ENCODE measurements at places on chromosomes 11 and 22.

DNA sequence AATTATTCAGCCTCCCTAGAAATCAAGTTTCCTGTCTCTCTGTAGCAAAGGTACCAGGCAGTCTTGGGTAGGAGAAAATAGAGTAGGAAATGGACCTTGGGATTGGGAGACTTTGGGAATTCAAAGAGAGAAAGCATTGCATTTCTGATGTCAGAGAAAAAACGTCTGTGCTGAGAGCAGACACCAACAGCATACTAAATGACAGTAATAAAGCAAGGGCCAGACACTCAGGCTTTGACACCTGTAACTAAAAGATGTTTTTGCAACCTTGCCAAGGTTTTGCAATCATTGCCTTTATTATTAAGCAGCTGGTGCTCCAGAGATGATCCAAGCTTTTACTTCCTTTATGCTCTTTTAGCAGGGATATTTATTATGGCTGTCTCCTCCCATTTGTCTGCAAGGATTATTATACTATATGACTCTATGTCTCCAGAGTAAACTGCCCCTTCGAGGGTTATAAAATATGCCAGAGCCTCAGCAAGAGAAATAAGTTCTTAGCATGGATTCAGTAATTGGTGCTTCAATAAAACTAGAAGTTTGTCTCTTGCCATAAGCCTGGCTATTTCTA, 85.2 kb upstream of the GRAMD1B start:
- DNase-seq: no peak

GRCh38 chr11:61569701-61570100, 11.2 kb downstream of the SYT7 start:
- DNase-seq: no peak

DNA sequence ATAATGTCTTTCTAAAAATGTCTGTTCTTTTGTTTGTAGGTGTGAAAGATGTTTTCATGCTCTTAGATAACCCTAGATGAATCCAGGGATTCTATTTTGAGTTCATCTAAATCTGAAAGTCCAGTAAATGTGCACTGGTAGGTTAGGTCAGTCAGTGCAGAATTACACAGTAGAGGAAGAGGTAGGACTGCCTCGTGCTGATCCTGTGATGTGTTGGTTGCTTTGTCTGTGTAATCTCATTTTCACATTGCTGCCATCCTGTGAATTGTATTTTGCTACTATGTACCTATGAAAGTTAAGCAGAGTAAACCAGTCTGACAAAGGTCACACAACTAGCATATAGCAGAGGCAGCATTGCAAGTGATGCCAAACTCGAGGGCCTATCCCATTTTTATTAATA, 36.5 kb downstream of the ATXN10 start:
- DNase-seq: no peak

DNA sequence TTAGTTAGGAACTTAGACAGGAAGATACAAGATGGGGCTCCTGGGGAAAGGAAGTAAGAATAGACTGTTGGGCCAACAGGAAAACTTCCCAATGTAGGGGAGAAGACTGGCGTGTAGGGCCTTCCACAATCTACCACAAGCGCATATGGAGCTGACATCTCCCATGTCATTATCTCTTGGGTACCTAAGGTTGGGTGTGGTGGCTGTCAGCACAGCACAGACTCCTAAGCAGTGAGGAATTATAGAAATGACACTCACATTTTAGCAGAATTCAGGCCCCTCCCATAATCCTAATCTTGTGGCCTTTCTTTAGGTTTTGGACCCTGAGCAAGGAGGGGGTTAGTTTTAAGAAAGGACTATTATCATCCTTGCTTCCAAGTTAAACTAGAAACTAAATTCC, 11.6 kb downstream of the TRIM21 start:
- no peak for DNase-seq

DNA sequence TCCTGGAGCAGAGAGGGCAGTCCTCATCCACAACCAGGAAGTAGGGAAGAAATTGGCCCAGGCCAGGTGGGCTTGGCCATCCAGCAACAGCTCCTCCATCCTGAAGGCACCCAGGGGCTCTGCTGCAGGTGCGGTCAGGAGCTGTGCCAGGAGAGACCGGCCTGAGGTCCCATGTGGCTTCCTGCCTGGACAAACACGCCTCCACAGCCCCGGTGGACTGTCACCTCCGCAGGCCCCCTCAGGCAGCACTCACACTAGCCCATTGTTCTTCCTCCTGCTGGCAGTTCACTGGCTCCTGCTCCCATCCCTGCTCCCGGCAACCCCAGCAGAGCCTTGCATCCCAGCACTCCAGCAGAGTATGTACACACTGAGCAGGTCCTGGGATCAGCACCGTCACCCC, 16.0 kb upstream of the POU2AF1 start:
- no peak for DNase-seq

- DNase-seq: no peak
These were observed 10.4 kb upstream of the FXYD2 start for GRCh38 chr11:117834838-117835443.

DNA sequence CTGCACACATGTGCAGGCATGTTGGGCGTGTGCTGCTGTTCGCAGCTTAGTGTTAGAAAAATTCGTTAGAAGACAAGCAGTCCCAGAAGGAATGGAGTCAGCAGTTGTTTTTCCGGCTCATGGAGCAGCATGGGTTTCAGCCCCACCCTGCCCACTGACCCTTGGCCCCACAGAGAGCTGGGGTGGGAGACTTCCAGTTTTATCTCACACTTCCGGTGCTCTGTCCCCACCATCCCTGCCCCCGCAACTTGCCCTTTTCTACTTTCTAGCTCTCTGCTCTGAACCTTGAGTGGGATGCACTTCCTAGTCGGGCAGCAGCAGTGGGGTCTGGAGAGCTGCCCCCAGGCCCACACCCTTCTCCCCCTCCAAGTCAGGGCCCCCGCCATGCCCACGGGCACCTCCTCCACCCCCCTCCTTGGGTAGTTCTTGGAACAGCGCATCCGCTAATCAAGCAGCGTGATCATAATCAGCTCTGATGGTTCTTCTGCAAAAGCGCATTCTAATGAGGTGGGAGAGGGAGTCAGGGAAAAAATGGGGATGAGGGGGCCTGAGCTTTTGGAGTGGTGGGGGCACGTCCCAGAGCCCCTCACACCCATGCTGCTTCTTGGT, 184.4 kb downstream of the CEP164 start:
- no peak for DNase-seq

DNA sequence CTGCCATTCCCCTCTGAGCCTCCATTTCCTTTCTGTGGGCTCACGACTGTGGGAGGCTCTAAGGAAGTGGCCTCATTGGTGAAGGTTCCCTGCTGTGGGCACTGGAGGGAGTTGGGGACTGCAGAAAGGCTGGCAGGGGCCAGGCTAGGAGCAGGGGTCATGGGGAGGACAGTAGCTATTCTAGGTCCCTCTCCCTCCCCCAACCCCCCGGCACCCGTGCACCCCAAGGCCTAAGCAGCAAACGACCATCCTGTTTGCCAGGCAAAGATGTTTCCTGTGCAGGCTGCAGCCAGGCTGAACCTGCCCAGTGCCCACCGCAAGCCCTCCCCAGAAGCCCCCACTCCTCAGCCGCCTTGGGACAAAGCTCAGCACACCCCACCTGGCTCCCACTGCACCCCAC, 189.4 kb downstream of the MN1 start:
- DNase-seq: no peak

DNA sequence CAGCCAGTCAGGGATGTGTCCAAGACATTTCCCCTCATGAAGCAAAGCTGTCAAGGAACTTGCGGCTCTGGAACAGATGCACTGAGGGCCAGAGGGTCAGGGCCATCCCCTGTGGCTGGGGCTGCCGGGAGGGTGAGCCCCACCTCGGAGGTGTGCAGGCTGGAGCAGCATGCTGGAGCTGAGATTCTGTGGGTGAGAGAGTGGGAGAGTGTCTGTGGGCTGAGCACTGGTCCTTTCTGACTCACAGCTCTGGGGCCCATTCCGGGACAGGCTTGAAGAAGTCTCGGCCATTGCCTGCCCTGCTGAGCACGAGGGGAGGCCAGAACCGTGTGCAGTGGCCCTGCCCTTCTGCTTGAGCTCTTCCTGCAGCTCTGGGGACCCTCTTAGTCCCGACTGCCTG, 2.1 kb downstream of the OMP start:
- DNase-seq: no peak

GRCh38 chr11:31640611-31641010, 131.0 kb downstream of the ELP4 start:
- DNase-seq: no peak

DNA sequence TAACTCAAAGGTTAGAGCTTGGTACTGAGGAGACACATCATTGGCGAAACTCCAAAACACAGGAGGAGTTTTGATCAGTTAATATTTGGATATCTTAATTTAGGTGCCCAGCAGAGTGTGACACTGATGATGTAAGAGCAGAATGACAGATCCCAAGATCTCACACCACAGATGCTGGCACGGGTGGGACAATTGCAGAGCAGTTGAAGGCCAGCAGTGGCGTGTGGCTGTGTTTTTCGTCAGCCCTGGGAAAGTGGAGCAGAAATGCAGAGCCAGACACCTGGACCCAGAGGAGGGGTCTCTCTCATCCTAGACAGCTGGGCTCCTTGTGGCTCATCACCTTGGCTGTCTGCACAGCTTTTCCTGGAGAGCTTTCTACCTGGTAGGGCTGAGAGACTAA, 59.7 kb upstream of the CTTN start:
- DNase-seq: no peak

DNA sequence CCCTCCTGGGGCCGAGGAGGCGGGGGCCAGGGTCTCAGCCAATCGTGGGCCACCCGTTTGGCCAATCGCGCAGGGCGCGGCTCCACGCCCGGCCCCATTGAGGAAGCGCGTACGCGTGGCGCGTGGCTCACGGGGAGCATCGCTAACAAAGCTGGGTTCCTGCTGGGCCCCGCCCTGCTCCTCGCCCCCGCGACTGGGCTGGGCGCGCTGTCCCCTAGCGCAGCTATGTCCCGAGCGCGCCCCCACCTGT, 614 bp upstream of the ASCL2 start:
- no peak for DNase-seq
